ENCODE measurements at places on chromosomes 13 and 19.

GRCh38 chr13:112986946-112987681 is 18.1 kb downstream of the MCF2L start:
- no peak for DNase-seq

DNA sequence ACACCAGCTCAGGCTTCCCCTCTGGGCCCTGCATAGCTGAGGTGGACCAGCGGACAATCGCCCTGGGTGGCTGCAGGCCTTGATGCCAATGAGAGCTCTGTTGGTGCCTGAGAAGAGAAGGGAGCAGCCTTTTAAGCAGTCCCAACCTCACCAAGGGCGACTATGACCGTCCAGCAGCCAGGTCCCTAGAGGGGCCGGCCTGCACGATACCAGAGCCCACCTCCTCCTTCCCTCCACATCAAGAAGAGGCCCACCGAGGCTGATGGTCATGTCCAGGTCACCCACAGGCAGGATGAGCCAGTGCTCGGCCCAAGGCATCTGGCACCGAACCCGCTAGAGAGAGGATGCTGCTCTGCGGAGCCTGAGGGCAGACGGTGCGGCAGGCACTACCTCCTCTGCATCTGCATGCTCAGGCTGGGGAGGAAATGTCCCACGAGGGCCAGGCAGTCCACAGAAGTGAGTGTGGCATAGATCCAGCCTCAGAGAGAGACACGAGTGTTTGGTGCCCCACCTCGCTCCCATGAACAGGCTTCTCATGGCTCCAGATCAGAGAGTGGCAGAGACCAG is 219.4 kb downstream of the TUBA3C start:
- no peak for DNase-seq

DNA sequence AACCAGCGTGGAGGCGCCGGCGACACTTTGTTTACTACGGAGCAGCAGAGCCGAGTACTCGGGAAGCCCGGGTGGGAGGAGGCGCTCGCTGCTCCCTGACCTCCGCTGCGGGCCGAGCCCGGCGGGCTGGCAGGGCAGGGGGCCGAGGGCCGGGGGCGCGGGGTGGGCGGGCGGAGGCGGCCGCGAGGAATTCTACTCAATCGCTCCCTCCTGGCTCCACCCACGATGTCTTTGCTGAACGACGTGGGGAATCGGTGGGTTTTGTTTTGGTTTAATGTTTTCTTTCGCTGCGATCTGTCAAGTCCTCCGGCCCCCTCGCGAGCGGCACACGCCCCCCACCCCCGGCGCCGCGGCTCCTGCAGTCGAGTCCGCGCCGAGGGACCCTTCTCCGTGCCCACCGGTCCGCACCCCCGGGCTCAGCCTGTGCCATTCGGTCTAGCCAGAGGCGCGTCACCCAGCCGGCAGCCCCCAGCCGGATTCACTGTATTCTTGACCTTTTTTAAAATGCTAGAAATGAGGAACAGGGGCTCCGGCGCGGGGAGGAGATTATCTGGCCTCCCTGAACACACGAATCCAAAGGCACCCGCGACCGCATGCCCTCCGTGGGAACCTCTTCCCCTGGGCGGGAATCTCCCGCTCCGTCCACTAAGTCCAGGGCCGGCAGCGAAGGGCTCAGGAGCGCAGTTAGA is 636 bp upstream of the FOXO1 start:
- DNase-seq: peak; percentile 77

DNA sequence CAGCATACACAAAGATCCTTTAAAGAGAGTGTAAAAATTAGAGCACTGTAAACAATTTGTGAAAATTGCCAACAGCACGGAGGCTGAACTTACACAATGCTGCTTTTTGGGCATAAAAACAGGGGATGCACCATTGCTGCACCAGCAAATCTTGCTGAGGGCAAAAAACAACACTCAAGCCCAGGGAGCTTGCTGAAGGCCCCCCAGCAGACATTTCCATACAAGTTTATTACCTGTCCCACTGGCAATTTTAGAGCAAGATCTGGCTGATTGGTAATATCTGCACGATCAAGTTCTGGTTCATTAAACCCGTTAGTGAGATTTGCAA is 34.3 kb downstream of the AMER2 start:
- no peak for DNase-seq

- no peak for DNase-seq
These were observed 658 bp downstream of the SIN3B start for GRCh38 chr19:16829822-16830289.

GRCh38 chr13:25409938-25410337 is 38.2 kb downstream of the ATP8A2 start:
- no peak for DNase-seq

GRCh38 chr13:29081036-29081435 is 260.9 kb downstream of the MTUS2 start:
- DNase-seq: no peak

GRCh38 chr13:107562203-107562602 is 653.1 kb downstream of the LIG4 start:
- no peak for DNase-seq

GRCh38 chr13:39016787-39017186 is 21.1 kb downstream of the PROSER1 start:
- DNase-seq: no peak

DNA sequence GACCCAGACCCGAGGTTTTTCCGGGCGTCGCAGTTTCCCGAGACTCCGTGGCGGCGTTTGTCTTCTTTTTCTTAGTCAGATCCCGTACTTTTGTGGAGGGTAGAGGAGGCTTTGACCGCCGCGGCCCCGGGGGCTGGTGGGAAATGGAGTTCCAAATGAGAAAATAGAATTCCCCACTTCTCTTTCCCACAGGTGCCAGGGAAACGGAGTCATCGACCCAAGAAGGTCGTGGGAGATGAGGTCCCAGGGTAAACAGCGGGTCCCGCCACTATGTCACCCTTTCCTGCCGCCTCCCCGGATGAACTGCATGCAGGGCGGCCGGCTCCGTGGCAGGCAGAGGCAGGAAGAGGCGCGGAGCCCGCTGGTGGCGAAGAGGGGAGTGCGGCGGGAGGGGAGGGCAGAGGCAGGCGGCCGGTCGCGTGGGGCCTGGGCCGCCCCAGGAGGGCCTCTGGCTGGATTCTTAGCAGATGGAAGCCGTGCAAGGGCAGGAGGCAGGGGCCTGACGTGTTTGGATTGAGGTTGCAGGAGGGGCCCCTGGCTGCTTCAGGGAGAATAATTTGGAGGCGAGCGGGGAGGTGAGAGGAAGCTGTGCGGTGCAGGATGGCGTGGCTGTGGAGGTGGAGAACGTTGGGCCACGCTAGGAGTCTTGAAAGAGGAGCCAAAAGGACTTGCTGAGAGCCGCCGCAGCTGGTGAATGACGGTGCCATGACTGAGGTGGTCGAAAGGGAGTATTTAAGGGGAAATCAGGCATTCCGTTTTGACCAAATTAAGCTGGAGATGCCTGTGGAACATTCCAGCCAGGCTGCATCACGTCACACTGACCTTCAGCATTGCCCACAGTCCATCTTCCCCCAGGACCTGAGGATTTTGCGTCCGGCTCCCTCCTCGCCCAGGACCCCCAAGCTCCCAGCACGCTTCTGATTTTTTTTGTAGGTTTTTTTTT is 11.7 kb downstream of the CYTH2 start:
- DNase-seq: no peak

DNA sequence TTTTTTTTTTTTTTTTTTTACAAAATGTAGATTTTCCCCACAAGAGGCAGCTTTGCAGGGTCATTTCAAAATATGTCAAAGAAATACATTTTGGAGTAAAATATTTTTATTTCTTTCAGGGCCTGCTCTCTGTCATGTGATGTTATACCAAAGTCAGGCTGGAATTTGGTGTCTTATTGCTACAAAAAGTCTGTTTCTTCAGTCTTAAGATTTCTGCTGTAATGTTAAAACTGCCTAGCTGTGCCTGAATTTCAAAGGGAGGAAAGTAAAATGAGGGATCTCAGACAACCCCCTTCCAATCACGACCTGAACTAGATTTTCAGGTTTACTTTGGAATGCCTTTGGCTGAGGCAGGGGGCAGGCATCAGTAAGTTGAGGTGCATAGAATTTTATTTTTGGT is 12.8 kb upstream of the GTF2F2 start:
- DNase-seq: no peak

DNA sequence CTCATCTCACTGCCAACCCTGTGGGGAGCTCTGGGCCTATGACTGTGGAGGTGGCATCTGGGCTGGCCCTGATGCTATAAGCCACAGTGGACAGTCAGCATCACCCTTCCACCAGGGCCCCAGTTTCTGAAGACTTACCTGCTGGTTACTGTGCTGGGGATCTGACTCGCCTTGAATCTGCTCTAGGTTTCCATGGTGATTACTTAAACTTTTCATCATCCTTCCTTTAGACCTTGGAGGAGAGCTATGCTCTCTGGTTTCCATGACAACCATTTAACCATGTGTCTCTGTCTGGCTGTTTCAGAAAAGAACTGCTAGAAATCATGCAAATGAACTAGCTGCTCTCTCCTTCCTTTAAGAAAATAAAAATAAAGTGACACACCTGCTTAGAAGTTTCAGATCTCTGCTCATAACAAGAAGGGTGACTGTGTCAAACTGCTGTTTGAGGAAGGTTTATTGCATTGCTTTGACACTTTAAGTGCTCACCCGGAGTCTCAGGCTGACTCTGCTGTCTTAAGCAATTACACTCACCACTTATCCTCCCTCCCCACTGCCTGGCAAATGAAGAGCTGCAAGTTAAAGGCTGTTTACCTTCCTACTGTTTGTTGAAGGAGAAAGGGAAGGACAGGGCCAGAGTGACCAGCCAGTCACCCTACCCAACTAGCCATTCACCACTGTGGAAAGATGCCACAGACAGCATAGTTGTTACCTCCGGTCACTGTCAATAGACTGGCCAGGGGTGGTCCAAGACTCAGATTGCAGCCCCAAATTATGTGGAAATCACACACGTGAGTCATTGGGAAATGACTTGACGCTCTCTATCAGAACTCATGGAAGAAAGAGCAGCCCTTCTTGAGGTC is 87.6 kb downstream of the HSPH1 start:
- no peak for DNase-seq

- DNase-seq: peak; percentile 65
These were observed at the start of gene ZNF780B for GRCh38 chr19:40055832-40056504. Gene ZNF780B, minus strand, starts transcription at chr19:40056231. Its CDS starts 5,899 bp downstream, at chr19:40050332.

GRCh38 chr13:99738626-99739025 is 232.9 kb downstream of the ZIC5 start:
- no peak for DNase-seq
